Retina (tissue), 1 donor: ENCODE measurements at places on chromosomes 11 and 22.

DNA sequence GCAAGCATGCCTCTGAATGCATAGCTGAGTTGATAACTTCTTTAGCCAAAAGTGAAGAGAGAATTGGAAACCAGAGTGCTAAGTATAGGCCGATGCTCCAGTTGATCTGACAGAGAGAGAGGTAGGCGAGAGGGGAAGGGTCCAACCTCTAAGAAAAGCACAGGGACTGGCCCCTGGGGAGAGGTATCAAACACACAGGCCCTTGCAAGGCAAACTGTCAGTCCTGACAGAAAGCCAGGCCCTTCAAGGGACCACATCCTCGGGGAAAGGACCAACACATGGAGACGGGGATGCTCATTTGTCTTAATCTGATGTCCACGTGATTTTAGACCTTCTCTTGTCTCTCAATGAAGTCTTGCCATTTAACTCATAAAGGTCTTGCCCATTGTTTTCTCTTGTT, 43.9 kb upstream of the SPATA19 start:
- DNase-seq: no peak

- peak; percentile 51 for DNase-seq
These were observed 15.3 kb upstream of the ACCSL start for GRCh38 chr11:44032299-44033085.

- DNase-seq: no peak
These were observed 463.3 kb downstream of the BUD13 start for GRCh38 chr11:116309446-116309845.

- no peak for DNase-seq
These were observed 149.8 kb upstream of the LARGE1 start for GRCh38 chr22:34070051-34070450.

- no peak for DNase-seq
These were observed 7.3 kb downstream of the RASSF10 start for GRCh38 chr11:13016415-13016814.

DNA sequence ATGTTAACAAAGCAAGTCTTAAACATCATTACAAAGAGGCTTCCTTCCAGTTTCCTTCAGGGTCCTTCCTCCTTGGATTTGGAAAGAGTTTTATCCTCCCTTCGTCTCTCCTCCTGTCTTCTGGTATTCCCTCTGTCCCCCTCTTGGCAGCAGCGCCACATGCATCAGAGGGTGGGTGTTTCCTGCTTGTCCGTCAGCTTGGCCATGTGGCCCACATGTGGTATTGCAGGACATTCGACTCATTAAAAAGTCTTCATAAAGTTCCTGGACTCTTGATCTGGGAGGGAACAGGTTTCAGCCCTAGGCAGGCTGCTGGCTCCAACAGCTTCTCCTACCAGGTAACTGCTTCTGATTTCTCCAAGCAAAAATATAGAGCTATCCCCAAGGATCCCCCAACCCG, 189.8 kb downstream of the CSNK2A3 start:
- no peak for DNase-seq

DNA sequence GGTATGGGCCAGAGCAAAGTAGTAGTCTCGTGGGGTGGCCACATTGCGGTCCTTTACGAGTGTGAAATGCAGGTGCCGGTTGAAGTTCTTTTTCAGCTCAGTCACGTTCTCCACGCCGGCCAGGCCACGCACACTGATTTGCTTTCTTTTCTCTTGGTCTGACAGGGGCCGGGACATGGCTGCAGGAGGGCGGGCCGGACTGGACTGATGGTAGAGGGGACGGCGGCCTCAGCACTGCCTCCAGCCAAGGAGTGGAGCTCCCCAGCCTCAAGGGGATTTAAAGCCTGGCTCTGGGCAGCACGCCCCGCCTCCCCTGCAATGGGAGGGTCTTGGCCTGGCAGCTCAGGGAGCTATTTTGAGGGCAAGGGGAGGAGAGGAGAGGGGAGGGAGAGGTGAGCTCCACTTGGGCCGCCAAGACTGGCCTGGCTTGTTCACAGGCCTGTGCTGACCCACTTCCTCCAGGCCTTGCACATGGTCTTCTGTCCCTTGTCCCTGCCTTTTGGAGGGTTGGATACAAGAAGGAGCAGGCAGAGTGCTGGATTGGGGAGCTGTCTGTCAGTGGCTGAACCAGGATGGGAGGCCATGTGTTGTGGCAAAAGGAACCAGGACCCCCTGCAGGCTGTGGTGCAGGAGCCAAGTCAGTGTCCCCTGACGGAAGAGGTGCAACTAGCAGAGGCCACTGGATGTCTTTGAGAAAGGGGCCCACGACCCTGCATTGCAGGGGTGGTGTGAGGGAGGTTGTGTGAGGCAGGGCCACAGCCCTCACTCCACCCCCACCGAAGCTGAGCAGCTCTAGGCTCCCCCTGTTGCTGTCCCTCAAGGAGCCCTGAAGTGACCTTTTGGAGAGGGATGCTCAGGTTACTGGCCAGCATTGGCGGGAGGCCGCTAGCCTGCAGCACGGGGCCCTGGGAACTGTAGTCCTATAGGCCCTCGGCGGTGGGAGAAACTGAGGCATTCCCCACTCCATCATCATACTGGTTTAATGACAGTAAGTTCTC, at the start of gene PYGM:
Gene PYGM (minus strand): TSS at position 253 of the 998 bp plus-strand sequence. CDS start 76 bp downstream, at position 177.
- peak; percentile 84 for DNase-seq

DNA sequence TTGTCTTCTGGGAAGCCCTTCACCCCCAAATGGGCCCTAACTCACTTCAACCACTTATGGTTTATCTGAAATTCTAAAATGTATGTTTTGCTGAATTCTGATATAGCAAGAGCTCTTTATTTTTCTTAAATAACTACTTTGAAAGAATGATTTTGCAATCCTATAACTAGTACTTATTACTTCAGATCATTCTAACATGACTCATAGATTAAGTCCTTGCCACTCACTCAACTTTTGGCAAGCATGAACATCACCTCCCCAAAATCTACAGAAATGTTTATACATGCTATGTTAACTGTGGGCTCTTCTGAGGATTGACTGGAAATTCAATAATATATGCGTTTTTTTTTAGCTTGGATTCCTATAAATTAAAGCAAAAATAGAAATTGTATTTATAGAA, 367.4 kb upstream of the FAT3 start:
- DNase-seq: no peak

- DNase-seq: no peak
These were observed 7.9 kb downstream of the HYOU1 start for GRCh38 chr11:119049081-119049480.

DNA sequence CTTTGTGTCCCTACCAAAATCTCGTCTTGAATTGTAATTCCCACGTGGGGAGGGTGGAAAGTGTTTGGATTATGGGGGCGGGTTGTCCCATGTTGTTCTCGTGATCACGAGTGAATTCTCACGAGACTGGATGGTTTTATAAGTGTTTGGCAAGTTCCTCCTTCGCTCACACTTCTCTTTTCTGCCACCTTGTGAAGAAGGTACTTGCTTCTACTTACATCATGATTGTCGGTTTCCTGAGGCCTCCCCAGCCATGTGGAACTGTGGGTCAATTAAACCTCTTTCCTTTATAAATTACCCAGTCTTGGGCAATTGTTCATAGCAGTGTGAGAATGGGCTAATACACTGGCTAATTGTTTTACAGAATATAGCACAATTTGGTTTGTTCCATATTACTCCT, 326.3 kb downstream of the GRM5 start:
- no peak for DNase-seq

DNA sequence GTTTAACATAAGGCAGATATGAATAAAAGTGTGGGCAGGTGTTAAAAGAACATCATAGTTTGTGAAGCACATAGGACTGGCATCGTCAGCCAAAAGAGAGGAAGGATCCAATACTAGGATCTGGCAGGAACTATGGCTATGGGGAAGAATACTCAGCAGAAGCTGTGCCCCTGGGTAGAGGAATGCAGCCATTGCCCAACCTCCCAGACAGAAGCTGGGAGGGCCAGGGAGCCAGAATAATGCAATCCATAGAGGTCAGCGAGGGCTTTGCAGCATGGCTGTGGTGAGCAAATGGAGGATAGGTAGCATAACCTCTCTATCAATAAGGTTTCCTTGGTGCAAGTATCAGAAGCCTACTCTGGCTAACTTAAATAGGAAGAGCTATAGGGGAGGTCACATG, 11.7 kb upstream of the CSTF3 start:
- DNase-seq: no peak

DNA sequence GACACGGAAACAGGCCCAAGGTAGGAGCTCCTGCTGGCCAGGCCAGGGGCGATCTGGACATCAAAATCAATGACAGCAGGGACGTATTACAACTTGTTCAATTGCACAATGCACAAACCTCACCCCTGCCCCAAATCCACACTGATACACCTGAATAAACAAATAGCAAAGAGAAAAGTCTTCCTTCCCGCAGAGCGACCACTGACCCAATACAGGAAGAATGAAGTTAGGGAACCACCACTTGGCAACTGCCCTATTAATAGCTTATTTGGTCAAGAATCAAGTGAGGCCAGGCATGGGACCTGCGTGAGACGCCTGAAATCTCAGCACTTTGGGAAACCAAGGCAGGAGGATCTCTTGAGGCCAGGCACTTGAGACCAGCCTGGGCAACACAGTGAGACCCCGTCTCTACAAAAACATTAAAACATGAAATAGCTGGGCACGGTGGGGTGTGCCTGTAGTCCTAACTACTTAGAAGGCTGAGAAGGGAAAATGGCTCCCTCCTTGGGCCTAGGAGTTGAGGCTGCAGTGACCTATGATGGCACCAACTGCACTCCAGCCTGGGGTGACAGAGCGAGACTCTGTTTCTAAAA, 109.1 kb downstream of the MED15 start:
- DNase-seq: no peak

DNA sequence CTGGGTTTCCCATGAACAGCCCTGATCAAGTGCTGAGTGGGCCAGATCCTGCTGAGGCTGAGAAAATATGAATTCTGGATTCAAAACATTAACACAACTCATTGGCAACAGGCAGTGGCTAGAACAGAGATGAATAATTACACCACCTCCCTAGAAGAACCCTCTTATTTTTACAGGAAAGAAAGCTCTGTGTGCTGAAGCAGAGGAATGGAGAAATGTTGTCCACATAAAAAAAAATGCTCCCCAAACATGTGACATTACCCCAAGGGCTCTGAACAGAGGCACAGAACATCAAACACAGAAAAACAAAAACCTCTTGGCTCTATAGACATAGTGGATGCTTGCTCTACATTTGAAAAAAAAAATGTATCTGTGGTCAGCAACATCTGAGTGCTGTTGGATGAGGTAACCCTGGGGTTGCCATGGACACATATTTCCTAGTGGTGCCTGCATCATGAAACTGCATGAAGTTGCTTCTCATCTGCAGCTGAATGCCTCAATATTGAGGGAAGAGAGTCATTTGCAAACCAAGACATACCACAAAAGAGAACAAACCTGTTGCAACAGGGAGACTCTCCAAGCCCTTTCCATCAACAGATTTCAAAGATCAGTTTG, 98.8 kb downstream of the SNX19 start:
- DNase-seq: no peak

GRCh38 chr11:124108156-124108555, 7.1 kb upstream of the VWA5A start:
- DNase-seq: no peak
